ENCODE measurements at places on chromosomes 7 and 10.

DNA sequence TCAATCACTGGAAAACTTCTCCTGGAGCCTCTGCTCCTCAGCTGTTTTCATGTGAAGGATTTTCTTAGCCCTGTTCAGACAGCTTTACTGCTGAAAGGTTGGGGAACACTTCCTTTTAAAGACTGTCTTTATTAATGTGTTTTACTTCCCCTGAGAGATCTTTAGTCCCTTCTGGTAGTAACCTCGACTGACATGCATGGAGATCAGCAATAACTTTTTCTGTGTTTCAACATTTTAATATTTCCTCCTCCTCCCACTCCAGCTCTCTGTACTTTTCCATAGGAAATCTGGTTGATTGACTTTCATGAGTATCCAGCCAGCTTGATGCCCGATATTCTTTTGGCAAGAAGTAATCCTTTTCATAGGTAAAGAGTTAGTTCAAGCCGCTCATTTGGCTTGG lies 62.7 kb upstream of the STRIP2 start:
- DNase-seq, result no peak

- DNase-seq, result no peak
Observed at GRCh38 chr7:86645676-86646276, 2.1 kb downstream of the GRM3 start.

DNA sequence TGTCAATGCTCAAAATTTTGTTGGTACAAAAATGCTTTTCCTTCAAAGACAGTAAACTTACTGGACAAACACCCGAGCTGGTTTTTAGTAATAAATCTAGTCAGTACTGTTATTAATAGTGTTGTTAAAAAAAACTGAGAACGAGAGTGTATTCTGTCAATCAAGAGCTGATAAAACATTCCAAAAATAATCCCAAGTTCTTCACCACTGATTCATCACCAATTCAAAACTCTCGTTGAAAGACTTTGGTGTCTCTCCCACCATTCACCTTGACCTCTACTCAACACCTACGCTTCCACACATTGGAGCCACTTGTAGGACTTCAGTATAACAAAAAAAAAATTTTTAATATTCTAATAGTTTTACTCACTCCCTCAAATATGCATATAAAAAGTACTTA lies 279.2 kb downstream of the PARD3 start:
- DNase-seq, result no peak

GRCh38 chr10:33783557-33783956 lies 449.1 kb upstream of the NRP1 start:
- DNase-seq, result no peak

- no peak for DNase-seq
Observed at GRCh38 chr10:132798403-132798802, 12.5 kb upstream of the NKX6-2 start.

All from muscle of back (tissue), 13 donors.